OCI-LY7 (cell line): ENCODE measurements at places on chromosomes 16 and 17. TPM values are rescaled to one million over a fixed set of nuclear protein-coding genes. Genes with fewer than 3 reads are reported as not detected.

- no peak for DNase-seq
Observed at GRCh38 chr16:2720064-2720457, at the start of gene PRSS27. Gene PRSS27 (minus strand): TSS chr16:2720224. CDS start chr16:2720160, 64 bp downstream.

- DNase-seq: no peak
Observed at GRCh38 chr16:81873206-81873605, 94.1 kb downstream of the PLCG2 start.

UBE2O gene
- 71.0 and 79.6 TPM in 2 replicates for total RNA-seq

- no peak for DNase-seq
Observed at GRCh38 chr16:12391956-12392355, 411.7 kb downstream of the CPPED1 start.

DNA sequence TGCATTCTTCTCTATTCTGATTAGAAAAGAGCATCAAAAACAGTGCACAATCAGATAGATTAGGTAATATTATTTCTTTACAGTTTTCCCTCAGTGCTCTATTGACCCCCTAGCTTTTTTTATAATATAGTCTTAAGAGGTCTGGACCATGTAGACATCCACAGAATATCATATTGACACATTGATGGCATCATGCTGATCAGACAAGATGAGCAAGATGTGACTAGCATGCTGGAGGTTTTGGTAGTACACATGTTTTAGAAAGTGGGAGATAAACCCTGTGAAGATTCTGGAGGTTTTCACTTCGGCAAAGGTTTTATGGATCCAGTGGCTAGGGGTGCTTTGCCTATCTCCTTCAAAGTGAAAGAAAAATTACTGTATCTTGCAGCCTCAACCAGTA lies 2.8 kb upstream of the ABCA8 start:
- DNase-seq: no peak

DNA sequence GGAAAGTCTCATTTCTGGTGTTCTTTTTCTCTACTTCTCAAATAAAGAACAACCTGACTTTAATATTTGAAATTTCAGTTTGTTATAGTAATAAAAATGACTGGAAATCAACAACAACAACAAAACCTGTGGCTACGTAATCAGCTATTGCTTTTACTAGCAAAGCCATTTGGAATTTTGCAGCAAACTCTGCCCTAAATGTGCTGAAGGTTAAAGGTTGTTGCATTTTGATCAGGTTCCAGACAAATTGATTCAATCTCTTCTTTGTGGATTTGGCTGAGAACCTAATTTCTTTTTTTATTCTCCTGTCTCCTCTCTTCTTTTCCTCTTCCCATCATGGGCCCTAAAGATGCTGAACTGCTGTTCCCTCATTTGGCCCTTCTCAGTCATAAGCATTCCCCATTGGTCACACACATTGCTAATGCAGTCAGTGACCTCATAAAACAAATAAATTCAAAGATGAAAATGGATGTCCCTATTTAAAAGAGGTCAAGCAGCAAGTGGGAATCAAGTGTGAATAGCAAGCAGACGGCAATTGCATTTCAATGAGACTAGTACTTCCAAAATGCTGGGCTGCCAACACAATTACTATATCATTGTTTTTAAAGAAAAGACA lies 795.1 kb upstream of the CDH8 start:
- no peak for DNase-seq

- DNase-seq: peak; percentile 39
Observed at GRCh38 chr17:71237903-71238538, 882.8 kb upstream of the SOX9 start.

DNA sequence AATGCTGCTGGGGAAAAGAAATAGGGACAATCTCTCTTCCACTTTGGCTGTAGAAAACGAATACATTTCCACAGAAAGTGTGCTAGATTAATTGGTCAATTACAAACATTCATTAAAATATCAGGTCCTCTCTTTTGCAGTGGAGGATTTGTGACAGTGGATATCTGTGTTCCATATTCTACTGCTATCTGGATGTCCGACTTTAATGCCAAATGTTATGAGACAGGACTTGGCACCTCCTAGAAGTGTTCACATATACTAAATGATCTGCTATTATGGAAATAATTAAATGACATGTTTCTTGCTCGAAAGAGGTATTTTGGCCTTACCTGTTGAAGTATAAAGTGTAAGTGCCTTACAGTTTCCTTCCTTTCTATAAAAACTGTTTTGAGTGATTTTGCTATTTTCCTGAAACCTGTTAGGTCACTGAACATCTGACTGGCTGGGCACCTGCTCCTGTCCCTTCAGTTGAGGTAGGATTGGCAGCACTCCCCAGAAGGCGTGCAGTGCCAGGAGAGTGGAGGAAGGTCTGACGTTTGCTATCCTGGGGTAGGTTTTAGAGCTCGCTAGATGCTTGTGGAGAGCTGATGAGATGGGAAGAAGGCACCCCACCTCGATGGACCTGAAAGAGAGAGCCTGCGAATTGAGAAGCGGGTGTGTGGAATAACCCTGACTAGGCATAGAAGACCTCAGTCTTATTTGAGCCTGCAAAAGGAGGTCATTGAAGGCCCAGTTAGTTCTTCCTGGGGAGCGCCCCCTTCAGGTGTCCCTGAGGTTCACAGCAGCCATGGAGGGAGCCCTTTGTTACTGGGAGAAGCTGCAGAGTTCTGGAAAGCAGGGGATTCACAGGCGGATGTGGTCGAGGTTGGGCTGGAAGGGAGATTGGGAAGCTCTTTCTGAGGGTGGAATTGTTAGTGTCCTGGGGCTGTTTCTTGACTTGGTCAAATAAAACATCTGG lies 159.4 kb upstream of the ZNF267 start:
- DNase-seq: no peak

- no peak for DNase-seq
Observed at GRCh38 chr16:4664538-4665418, 28.6 kb upstream of the NUDT16L1 start.

- no peak for DNase-seq
Observed at GRCh38 chr17:50686494-50687199, 21.1 kb downstream of the ANKRD40 start.

TMEM238L gene
- not detected in 2 replicates for total RNA-seq

DNA sequence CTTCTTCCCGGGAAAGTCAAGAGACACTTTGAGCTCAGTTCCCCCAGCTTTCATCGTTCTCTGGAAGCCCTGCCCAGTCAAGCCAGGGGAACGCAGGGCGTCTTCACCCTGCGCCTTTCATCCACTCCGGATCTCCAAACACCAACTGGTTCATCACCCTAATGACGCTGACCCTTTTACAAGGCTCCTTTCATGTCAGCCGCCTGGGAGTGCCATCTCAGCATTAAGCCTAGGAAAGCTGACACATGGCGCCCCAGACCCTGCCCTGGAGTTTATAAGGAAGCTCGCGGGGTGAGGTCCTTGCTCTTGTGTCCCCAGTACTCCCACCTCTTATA lies 594 bp upstream of the DNAJC7 start:
- DNase-seq: no peak

SLFN14 gene
- not detected in 2 replicates for total RNA-seq

DNA sequence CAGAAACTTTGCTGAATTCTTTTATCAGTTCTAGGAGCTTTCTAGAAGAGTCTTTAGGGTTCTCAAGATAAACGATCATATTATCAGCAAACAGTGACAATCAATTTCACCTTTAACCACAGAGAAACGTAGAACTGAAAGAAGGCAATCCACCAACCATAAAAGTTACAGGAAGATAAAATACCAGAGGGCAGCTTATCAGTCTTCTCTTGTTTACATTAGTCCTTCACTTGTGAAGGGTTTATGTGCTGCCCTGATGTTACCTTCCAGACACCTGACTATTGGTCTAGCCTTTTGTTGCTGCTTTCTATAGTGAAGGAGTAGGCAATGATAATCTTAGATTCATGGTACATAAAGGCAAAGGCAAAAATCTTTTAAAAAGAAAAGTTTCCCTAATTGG lies 73.2 kb upstream of the EFCAB3 start:
- no peak for DNase-seq

DNA sequence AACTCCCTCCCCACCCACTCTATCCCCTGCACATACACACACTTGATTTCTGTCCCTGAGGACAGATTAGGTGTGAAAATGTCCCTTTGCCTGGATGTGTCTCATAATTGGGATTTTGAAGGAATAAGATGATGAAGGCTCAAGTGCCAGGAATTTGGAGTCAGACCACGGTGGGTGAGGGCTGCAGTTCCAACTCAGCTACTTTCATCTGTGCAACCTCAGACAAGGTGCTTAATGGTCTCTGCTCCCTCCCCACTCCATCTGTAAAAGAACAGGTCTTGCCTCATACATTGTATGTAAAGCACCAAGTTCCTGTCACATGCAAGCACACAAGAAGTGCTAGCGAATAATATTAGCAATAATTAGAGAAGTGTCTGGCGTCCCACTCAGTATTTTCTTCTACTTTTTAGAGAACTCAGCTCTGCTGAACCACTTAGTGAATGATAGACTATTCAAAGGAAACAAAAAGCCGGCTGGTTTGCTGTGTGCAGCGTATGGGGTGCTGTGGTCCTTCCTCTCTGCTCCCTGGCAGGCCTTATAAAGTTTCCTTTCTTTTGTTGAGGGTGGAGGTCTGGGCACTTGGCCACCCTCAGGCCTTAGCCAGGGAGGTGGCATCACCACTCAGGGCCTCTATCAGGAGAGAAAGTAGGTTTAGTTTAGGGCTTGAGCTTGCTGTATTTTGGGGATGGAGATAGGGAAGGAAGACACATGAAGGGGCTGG lies 6.4 kb downstream of the TBX4 start:
- DNase-seq: peak; percentile 10

DNA sequence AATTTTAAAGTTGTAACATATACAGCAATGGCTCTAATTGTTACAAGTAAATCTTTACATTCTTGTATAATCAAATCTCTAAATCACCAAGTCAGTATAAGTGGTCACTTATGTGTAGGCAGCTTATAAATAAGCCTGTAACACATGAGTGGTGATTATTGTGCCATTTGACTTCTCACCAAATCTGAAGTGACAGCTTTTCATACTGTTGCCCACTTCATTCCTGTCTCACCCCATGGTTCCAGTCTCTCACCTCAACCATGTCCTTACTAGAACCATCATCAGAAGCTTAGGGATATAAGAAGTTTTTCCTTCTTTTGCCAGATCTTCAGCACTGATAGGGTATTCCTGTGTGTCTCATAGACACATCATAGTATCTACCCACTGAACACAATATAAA lies 23.5 kb downstream of the TNRC6A start:
- no peak for DNase-seq

DNA sequence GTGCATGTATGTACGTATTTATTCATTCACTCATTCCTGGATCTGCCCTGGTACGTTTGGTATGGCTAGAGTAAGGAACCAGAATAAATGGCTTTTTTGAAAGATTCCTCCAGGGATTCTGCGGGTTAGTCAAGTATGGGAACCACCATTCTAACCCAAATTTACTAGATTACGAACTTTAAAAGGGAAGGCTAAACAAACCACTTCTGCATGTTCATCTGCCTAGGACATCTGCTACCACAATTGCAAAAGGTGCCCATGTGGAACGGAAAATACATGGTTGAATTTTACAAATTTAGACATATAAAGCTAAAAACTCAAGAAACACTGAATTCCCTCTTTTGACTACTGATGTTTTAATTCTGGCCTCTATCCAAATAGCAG lies 22.1 kb downstream of the CYTH1 start:
- DNase-seq: peak; percentile 75

- DNase-seq: no peak
Observed at GRCh38 chr16:53692146-53692545, 11.5 kb downstream of the RPGRIP1L start.

DNA sequence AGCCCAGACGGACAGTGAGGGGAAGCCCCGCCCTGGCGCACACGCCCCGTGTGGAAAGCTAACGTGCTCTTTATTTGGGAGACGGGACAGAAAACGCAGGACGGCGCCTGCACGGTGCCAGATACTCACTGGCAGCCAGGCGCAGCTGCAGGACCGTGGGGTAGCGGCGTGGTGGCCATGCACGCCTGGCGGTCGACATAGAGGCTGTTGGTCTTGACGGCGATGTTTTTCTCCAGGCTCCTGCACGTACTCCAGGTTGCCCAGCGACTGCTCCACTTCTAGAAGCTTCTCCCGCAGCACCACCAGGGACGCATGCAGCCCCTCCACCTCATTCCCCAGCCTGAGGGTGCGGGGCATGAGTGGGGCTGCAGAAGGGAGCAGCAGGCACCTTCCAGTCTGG lies 5.1 kb upstream of the C1QTNF8 start:
- no peak for DNase-seq

TTYH2 gene
- 3.8 and 4.3 TPM in 2 replicates for total RNA-seq

DNA sequence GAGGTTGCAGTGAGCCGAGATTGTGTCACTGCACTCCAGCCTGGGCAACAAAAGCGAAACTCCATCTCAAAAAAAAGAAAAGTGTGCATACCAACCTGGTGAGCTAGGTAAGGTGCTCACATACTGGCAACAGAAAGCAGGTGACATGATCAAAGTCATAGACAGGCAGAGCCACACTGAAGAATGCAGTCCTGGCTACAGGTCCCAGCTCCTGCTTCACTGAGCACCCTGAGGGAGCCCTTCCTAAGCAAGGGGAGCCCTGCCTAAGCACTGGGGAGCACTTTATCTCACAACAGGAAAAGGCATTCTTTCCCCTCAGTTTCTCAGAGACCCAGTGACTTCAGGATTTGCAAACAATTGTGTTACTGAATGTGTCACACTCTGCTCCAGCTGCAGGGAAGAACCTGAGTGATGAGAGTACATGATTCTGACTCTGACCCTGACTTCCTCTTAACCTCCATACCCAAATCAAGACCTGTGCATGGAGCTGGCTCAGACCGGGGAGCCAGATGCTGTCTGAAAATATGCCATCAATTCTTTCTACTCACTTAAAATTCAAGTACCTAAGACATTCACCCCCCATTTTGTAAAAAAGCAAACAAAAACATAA lies 40.5 kb downstream of the ANKRD11 start:
- peak; percentile 20 for DNase-seq

- DNase-seq: no peak
Observed at GRCh38 chr17:73362697-73363096, 50.9 kb upstream of the CDC42EP4 start.

CHST5 gene
- 0.10 and 0.89 TPM in 2 replicates for total RNA-seq

DNA sequence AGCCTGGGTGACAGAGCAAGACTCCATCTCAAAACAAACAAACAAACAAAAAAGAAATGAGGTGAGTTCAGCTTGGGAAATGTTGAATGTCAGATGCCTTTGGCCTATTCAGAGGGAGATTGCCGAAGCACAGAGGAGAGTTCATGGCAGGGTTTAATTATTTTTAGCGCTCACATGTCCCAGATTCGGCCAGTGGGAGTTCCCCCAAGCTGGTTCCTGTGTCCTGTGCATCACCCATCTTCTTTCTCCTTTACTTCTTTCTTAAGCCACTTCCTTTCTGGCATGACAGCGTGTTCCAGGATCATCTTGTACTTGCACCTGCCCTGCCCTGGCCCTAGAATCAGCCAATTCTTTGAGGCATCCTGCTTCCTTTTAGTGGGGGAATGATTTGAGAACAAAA lies 9.2 kb downstream of the MPV17L start:
- DNase-seq: no peak
